ENCODE measurements at places on chromosomes 7 and 10. TPM values are rescaled to one million over a fixed set of nuclear protein-coding genes. Genes with fewer than 3 reads are reported as not detected.

GRCh38 chr7:46215987-46216567, 295.0 kb upstream of the IGFBP3 start:
- DNase-seq: no peak

The ADRB1 gene
- total RNA-seq: 0.72 TPM

The SLC18A3 gene
- not detected for total RNA-seq

DNA sequence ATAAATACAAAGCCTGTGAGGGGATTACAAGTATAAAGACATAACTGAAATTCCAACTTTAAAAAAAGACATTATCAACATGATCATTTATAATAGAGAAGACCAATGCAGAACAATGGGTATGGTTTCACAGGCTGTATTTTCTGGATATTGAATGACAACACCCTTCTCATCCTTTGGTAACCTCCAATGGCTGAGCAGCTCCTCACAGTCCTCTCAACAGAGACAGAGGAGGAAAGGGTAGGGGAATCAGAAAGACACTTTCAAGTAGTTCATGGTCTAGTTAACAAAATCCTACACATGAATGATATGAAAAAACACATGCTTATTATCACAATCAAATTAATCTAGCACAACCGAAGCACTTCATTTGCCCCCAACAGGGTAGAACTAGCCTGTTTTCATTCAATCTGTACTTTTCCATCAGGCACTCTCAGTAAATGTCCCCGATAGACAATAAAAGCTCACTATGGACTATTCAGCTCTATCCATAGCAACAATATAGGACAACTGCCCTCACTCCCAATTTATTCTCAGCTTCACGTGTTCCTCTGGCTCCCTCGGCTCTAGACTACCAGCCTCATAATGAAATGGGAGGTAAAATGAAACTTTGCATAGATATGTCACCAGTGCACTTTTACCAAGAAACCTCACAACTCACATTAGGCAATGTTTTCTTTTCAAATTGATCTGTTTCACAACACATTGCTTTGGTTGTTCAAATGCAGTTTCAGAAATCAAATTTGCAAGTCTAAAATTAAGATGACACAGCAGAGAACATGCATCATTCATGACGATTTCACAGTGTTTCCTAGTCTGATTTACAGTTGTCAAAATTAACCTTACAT, 211.4 kb downstream of the THSD7A start:
- no peak for DNase-seq

The TASOR2 gene
- total RNA-seq: 40.2 TPM

The ELMO1 gene
- 69.6 TPM for total RNA-seq

DNA sequence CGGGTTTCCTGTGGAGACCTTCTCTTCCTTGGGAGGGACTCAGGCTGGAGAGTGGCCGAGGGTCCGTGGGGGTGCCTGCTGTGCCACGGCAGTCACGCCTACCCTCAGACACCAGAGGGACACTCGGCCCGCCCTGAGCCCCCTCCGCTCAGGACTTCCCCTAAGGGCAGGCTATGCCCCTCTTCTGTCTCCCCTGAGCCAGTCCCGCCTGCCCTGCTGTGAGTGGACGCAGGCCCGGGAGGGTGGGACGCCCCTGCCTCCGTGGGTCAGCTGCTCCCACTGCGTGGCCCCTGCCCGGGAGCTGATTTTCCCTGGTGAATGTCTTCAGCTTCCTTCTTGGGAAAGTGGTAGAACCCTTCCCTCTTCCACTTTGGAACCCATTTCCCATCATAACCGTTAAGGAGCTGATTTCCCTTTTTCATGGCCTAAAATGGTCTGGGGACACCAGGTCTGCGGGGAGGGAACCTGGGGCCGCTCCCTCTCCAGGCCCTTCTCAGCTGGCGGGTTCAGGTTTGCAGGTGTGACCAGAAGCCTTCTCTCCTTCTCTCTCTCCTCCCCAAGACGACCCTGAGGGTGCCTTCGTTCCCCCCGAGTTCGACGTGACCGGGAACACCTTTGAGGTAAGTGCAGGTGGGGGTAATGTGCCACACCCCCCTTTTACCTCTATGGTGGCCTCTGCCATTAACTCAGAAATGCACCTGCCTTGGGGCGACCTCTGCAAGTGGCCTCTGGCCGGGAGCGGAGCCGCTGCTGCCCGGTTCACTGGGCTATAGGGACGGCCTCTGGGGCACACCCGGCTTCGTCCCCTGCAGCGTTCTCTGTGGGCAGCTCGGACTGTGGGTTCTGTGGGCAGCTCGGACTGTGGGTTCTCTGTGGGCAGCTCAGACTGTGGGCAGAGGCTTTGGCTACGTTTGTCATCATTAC, 7.9 kb downstream of the KNDC1 start:
- no peak for DNase-seq

- peak; percentile 75 for DNase-seq
Observed at GRCh38 chr10:99435986-99436638, 5.7 kb upstream of the GOT1 start.

DNA sequence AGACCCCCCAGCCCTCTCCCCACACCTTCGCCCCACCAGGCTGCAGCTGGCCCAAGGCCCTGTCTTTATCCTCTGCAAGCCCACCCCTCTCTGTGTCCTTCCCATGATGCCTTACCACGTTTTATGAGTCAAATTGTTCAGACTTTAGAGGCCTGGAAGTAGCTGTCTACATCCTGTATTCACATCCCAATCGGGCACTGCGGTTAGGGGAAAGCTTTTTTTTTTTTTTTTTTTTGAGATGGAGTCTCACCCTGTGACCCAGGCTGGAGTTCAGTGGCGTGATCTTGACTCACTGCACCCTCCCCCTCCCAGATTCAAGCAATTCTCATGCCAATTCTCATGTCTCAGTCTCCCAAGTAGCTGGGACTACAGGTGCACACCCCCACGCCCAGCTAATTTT, 121.5 kb upstream of the SH2B2 start:
- no peak for DNase-seq

DNA sequence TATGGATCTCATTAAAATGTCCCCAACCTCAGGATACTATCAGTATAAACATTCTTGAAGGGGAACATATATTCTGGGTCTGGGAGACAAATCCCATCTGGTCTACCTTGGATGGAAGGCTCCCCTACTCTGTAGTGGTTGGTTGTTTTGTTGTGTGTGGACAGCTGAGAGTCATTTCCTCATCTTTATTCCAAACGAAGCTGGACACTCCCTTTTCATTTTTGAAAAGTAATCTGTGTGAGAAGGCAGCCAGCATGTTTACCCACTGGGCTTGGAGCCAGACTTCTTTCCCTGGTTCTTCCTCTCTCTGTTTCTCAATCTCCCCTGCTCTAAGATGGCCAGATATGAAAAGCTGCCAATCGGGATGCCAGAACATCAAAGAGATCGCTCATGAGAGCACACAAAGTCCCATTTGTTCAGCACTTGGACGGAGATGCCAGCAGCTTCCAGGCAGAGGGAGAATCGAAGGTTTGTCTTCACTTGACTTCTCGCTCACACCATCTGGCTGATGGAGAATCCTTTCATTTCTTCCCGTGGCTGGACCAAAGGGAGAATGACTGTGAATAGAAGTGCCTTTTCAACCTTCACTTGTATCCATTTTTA, 108.1 kb upstream of the AGR3 start:
- peak; percentile 88 for DNase-seq

GRCh38 chr7:102721-103120, 89.7 kb upstream of the FAM20C start:
- no peak for DNase-seq

GRCh38 chr10:75061709-75062505, 49.5 kb upstream of the SAMD8 start:
- DNase-seq: no peak

The LZTS2 gene
- 37.6 TPM for total RNA-seq

DNA sequence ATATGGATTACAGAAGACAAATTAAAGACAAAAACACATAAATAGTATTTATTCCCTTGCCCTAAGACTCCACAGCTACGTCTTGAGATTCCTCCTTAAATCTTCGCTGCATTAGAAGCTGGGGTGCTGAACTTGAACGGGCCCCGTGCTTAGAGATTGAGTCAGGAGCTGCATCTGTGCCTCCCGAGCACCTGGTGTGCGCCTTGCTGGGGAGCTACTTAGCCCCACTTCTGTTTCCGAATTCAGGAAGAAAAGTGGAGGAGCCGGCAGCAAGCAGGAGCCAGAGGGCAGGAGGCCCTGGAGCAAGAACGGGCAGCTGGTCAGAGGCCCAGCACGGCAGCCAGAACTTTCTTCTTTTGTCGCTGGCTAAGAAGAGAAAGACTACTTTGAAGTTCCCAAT, 30.4 kb upstream of the RNF32 start:
- no peak for DNase-seq

DNA sequence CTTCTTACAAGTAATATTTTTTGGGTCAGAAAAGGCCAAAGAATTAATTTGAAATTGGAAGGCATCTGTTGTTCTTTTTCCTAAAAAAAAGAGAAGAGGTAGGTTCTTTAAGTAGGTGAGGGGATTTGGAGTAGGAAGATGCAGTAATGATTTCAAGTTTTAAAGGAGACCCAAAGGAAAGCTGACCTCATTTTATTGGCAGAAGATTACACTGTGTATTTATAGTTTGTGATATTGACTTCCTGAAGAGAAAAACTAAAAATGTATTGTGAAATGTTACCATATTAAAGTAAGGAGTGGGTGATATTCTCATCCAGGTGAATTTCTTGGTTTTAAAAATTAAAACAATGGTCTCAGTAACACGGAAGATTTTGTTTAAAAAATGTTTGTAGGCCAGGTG, 56.6 kb upstream of the CELF2 start:
- no peak for DNase-seq

DNA sequence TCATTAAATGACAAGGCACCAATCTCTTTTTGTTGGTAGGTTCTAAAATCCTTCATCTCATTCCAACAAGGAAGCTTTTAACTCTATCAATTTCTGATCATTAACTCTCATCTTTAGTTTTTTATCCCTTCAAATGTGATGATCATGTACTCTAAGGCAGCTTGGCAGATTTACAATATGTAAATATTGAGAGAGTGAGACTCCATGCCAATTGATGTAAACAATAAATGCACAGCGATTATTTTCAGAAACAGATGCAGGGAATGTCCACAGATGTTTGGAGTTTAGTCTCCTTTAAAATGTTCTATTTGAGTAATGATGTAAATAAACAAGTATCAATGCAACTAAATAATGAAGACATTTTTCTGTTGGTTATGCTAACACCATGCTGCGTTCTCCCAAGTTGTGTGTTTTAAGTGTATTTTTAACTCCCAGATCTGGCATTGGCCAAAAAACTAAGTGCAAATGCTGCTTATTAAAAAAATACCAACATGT, 213.8 kb downstream of the AHR start:
- peak; percentile 31 for DNase-seq
